GM23248 (cell line): ENCODE measurements at places on chromosomes 12 and 14. TPM values are rescaled to one million over a fixed set of nuclear protein-coding genes. Genes with fewer than 3 reads are reported as not detected.

Gene WNT1
- total RNA-seq: not detected in 2 replicates

Gene TMEM229B
- total RNA-seq: 0.65 and 1.1 TPM in 2 replicates

Gene ADAMTS20
- total RNA-seq: not detected in 2 replicates

Gene LTBP2
- total RNA-seq: 441 and 456 TPM in 2 replicates

Gene CD4
- not detected in 2 replicates for total RNA-seq

Gene SHMT2
- 272 and 341 TPM in 2 replicates for total RNA-seq

Gene GARIN6
- not detected in 2 replicates for total RNA-seq

DNA sequence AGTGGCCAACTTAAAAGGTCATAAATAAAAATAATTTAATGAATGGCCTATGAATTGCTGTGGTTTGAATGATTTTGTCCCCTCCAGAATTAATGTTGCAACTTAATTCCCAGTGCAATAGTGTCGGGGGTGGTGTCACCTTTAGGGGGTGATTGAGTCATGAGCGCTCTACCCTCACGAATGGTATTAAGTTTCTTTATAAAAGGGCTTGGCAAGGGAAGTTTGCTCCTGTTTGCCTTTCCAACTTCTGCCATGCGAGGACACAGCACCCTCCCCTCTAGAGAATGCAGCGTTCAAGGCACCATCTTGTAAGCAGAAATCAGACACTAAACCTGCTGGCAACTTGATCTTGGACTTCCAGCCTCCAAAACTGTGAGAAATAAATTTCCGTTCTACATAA is 253.3 kb downstream of the ATXN7L3B start:
- DNase-seq: no peak

DNA sequence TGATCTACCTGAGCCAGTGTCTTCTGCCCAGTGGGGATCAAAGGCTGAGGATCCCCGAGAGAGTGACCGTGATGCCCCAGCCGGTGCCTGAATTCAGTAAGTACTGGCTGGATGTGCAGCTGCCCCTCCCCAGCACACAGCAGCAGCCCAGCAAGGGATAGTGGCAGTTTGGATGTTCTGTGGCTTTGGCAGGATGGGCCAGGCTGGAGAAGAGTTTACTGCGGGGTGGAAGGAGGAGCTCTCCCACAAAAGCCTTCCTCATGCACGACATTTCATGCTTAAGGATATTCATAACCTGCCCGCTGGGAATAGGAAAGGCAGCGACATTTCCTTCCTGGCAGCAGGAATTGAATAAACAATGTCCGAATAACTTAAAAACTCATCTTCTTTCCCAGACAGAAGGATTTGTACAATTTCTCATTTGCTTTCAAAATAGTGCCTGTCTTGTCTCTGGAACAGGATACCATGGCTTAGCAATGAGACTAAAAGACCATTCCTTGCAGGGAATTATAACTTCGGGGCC is 135.6 kb upstream of the PRMT8 start:
- DNase-seq: no peak

GRCh38 chr14:68730348-68730747 is 62.5 kb downstream of the ZFP36L1 start:
- no peak for DNase-seq

DNA sequence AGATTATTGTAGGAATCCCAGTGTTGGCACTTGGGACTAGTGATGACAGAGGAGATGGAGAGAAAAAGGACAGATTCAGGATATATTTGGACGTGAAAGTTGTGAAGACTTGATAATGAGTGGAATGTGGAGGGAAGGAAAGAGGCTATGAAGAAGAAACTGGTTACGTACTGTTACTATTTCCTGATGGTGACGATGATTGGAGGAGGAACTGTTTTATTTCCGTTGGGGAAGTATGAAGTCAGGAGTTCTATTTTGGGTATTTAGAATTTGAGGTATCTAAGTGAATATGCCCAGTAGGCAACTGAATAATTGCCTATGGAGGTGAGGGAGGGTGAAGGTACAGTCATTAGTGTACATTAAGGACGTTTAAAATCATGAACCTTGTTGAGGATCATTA is 207.2 kb downstream of the TMTC2 start:
- no peak for DNase-seq

GRCh38 chr14:99127651-99128167 is 144.3 kb downstream of the BCL11B start:
- DNase-seq: no peak

DNA sequence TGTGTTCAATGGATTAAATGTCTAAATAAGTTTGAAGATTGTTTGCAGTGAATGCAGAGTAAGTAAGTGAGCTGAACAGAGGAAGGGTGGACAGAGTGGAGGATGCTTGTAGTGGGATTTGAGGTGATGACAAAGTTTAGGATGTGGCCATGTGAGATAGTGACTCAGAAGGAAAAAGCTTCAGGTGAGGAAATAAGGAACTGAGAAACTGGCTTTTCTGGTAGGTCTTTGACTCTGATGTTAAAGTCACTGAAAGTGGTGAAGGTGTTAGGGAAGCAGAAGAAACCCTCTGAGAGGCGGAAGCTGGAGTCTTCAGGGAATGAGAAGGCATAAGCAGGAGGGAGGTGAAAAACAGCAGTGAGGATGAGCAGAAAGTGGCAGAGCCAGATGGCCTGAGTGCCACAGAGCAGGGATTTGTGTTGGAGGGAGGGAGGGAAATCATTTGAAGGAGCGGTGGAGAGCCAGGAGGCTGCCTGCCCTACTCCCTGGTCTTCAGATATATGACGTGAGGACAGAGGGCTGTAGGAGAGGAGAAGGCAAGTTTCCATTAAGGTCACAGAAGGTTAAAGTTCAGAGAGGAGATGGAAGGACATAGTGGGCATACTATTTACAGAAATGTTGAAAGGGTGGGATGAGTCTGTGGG is 24.8 kb downstream of the RGS6 start:
- no peak for DNase-seq

GRCh38 chr12:65918021-65918420 is 93.7 kb downstream of the HMGA2 start:
- DNase-seq: no peak

- DNase-seq: peak; percentile 11
These were observed 245.9 kb upstream of the ARID2 start for GRCh38 chr12:45483571-45483970.

- DNase-seq: peak; percentile 93
These were observed 390.1 kb upstream of the PDE3A start for GRCh38 chr12:19978193-19978592.

DNA sequence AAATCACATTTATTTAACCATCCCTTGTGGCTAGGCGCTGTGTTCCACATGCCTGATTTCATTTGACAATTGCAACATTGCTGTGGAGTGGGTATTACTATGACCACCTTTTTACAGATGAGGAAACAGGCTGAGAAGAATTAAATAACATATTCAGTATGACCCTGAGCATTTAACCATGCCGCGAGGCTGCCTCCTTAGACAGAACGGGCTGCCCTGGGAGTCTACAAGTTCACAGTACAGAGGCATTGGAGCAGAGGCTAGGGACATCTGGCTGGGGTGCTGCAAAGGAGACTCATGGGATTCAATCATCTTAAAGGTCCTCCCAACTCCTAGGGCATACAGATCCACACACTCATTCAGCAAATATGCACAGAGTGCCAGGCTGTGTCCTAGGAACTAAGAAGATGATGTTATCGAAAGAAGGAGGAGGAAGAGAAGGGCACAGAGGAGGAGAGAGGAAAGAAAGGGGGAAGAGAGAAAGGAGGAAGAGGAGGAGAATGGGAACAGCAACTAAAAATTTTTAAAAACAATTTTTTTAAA is 164.7 kb upstream of the CCND2 start:
- DNase-seq: peak; percentile 7

GRCh38 chr12:52655251-52655650 is 3.2 kb upstream of the KRT2 start:
- no peak for DNase-seq

DNA sequence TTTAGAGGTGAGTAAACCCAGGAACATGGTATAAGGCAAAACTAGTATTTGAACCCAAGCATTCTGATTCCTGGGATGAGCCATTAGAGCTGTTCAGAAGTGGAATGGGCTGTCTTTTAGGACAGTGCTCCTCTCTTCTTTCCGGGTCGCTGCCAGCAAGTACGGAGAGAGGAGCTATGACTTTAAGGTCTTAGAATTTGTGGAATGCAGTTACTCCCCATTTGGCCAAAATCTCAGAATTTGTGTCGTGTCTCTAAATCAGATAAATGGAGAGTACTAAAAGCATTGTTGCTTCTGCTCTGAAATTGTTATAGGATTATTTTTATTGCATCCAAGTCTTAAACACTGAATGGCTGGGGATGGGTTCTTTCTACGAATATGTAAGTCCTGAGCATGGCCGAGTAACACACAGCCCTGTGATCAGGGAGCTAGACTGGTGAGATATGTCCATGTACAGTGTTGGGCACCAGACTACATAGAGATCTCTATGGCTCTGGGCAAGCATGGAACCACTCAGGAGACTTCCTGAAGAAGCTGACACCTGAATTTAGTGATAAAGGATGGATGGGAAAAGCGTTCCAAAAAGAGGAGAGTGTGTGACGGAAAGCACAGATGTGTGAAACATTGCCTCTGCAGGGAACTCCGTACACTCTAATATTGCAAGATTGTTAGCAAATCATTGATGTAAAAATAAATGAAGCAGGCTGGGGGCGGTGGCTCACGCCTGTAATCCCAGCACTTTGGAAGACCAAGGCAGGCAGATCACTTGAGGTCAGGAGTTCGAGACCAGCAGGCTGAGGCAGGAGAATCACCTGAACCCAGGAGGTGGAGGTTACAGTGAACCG is 184.7 kb downstream of the SRGAP1 start:
- peak; percentile 87 for DNase-seq

DNA sequence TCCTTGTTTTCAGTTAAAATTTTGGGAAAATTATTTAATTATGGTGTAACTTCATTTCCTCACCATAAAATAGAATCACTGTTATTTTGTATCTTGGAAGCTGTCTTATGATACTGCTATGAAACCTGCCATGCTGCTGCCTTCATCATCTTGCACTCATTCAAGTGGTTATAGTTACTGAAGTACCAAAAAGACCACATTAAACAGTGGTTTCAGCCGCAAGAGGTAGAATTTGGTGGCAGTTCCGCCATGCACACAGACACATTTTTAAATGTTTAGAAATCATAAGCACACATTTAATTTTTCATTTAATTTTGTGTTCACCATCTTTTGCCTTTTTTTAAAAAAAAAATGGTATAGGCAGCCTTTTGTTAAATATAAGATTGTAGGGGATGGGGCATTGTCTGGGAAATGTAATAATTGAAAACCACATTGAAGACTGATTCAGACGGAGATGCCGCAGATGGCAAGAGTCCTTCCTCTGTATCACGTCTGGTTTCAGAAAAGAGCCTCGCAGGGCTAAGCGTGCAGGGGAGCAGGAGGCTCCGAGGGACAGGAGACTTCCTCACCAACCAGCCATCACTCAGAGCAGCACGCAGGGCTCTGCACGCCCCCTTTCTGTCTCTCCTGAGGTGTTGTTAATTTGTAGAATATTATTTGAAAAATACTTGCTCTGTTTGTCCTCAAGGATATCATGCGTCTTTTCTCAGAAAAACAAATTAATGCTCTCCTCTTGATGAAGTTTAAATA is 115.2 kb upstream of the PELI2 start:
- no peak for DNase-seq

GRCh38 chr14:76908834-76909233 is 82.6 kb downstream of the LRRC74A start:
- no peak for DNase-seq

GRCh38 chr14:55754471-55754870 is 174.5 kb downstream of the KTN1 start:
- no peak for DNase-seq

DNA sequence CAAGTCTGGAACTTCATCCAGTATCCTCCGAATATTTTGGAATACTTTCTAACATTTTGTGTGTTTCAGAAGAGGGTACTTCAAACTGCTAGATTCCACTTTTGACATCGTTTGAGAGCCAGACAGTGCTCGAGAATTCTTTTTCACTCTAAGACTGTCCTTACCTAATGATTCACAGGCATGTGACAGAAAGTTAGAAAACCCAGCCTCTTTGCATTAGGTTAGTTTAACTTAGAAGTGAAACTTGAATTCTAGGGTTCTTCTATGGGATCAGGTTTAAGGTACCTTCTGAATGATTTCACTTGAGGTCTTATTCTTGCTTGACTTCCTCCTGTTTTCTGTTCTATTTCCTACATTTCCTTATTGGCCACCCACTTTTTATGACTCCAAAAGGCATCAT is 431.8 kb downstream of the SLC6A15 start:
- DNase-seq: no peak

- DNase-seq: no peak
These were observed 84.0 kb upstream of the TMEM132D start for GRCh38 chr12:129987841-129988240.

- no peak for DNase-seq
These were observed 68.9 kb downstream of the ZNF664 start for GRCh38 chr12:124041907-124042306.

DNA sequence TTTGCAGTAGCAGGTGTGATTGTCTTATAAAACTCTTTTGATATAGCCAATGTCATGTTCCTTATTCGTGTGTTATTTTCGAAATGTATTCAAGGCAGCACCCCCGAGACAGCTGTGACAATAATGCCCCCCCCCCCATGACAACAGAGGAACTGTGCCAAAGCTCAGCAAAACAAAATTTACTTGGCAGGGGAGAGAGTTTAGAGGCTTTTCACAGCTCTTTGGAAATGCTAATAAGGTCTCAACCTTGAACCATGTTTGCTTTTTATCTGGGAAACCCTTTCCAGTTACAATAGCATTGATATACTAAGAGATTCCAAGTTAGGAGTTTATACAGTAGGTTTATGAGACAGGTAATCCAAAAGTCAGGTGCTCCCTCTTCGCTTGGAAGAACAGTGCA is 56.4 kb upstream of the USP44 start:
- DNase-seq: no peak

- no peak for DNase-seq
These were observed 66.2 kb downstream of the CRADD start for GRCh38 chr12:93743229-93743998.

DNA sequence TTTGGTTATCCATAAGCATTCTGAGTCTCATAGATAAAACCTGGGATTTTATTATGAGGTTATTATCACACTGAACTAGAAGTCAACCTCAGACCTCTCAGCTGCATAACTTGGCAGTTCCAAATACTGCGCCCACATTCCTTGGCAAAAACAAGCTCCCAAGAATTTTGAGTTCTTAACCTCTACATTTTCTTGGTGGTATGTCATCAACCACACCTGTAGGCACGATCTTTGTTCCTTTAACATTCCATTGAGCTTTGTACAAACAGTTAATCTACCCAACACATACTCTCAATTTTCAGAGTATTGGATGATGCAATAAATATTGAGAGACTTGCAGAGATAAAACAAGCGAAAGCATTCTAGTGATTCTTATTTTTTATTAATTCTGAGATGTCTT is 371.8 kb upstream of the PRICKLE1 start:
- DNase-seq: peak; percentile 55

DNA sequence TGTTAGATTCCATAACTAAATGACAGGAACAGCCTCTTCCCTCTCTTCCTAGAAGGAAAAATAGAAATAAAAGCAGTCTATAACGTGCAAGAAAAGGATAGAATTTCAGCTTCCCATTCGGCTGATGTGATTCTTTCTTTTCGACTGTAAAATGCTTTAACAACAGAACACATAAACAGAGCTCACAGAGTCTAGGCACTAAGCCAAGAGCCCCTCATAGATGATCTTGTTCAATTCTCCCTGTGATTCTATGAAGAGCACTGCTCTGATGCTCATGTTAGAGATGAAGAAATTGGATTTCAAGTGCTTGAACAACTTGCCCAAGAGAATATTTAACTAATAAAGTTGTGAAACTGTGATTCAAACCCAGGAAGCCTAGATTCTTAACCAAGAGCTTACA is 232.7 kb downstream of the RPAP3 start:
- no peak for DNase-seq
